HT1080 (cell line): ENCODE measurements at places on chromosomes 16 and 17. TPM values are rescaled to one million over a fixed set of nuclear protein-coding genes. Genes with fewer than 3 reads are reported as not detected.

TNFRSF13B gene
- not detected in 2 replicates for total RNA-seq

TBC1D26 gene
- not detected in 2 replicates for total RNA-seq

MAPT gene
- total RNA-seq: 0.10 and 0.18 TPM in 2 replicates

SMIM36 gene
- not detected in 2 replicates for total RNA-seq

KRT34 gene
- 0.80 and 1.2 TPM in 2 replicates for total RNA-seq

CHST6 gene
- total RNA-seq: not detected in 2 replicates

ACAP1 gene
- 0.90 and 2.2 TPM in 2 replicates for total RNA-seq

KCTD11 gene
- 4.7 and 5.8 TPM in 2 replicates for total RNA-seq

GP1BA gene
- total RNA-seq: not detected in 2 replicates

CDH8 gene
- total RNA-seq: not detected in 2 replicates

CDH5 gene
- 0.03 and 0.23 TPM in 2 replicates for total RNA-seq

TEKT5 gene
- 0.11 TPM in 1 of 2 replicates, not detected in the other for total RNA-seq

NACA2 gene
- 0.13 TPM in 1 of 2 replicates, not detected in the other for total RNA-seq

CACNG3 gene
- not detected in 2 replicates for total RNA-seq

G6PC1 gene
- not detected in 2 replicates for total RNA-seq

ZNHIT3 gene
- 51.7 and 55.4 TPM in 2 replicates for total RNA-seq

CCL7 gene
- not detected in 2 replicates for total RNA-seq

PRRT2 gene
- 0.60 and 4.5 TPM in 2 replicates for total RNA-seq

TPSD1 gene
- total RNA-seq: not detected in 2 replicates
